ENCODE measurements at places on chromosomes 6 and 20. TPM values are rescaled to one million over a fixed set of nuclear protein-coding genes. Genes with fewer than 3 reads are reported as not detected.

The UST gene
- total RNA-seq = 1.6 TPM

The SCUBE3 gene
- total RNA-seq = not detected

- DNase-seq = no peak
Measured at GRCh38 chr6:40774932-40775331, 187.8 kb upstream of the LRFN2 start.

DNA sequence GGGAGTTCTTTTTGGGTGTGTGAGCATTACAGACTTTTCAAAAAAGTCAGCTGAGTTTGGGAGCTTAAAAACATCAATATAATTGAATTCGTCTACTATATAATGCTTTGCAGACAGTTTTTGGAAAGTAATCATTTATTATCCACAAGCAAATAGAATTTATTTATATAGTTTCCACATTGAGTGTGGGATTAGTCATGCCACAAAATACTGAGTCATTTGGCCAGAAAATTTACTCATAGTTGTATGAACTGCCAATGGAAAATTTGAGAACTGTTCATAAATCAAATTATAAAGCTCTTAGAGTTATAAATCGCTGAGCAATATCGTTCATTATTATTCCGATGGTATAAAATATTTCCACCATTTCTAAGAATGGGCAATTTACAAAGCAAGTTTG lies 5.0 kb downstream of the BEND6 start:
- no peak for DNase-seq

DNA sequence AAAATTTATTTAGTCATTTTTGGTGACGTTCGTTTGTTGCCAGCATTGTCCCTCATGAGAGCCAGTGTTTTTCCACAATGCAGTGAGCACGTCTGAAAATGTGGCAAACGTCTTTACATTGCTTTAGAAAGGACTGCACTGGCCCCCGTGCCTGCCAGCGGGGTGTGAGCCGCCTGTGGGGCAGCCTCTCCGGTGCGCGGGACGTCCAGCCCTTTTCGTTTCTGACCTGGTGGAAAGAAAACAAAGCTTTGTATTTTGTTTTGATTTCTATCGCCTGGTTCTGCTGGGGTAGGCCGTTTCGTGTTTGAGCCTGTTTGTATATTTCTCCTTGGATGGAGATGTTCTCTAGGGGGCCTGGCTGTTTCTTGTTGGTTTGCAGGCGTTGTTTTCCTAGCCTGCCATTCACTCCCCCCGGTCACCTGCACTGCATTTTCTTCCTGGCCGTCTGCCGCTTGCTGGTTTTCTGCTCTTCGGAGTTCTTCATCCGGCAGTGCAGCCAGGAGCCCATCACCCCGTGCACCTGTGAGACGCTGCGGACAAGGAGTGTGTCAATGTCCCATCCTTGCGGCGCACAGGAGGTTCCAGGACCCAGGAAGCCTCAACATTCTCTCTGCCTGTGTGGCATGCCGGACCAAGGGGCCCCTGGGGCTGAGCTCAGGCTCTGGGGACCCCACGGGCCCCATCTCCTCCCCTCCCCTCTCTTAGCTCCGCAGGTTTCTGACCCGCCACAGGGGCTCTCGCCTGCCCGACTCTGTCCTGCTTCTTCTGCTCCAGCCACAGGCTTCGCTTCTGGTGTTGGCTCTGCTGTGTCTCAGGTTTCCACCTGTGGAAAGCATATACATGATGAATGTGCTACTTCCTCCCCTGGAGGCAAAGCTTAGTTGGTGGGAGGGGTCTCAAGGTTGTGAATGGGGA lies 100.5 kb downstream of the CDH4 start:
- DNase-seq = no peak

- DNase-seq = peak; percentile 89
Measured at GRCh38 chr6:41767112-41767833, 12.4 kb downstream of the FRS3 start.

GRCh38 chr6:121504227-121504626 lies 68.8 kb downstream of the GJA1 start:
- no peak for DNase-seq

- DNase-seq = no peak
Measured at GRCh38 chr6:3943331-3943765, 94.2 kb downstream of the FAM50B start.

DNA sequence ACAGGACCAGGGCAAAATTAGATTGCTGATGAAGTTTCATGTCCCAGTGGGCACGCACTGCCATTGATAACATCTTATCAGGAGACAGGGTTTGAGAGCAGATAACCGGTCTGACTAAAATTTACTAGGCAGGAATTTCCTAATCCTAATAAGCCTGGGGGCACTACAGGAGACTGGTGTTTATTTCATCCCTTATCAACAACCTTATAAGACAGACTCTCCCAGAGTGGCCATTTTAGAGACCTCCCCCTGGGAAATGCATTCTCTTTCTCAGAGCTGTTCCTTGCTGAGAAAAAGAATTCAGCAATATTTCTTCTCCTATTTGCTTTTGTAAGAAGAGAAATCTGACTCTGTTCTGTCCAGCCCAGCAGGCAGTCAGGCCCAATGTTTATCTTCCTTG lies 423.4 kb upstream of the IMPG1 start:
- DNase-seq = no peak

DNA sequence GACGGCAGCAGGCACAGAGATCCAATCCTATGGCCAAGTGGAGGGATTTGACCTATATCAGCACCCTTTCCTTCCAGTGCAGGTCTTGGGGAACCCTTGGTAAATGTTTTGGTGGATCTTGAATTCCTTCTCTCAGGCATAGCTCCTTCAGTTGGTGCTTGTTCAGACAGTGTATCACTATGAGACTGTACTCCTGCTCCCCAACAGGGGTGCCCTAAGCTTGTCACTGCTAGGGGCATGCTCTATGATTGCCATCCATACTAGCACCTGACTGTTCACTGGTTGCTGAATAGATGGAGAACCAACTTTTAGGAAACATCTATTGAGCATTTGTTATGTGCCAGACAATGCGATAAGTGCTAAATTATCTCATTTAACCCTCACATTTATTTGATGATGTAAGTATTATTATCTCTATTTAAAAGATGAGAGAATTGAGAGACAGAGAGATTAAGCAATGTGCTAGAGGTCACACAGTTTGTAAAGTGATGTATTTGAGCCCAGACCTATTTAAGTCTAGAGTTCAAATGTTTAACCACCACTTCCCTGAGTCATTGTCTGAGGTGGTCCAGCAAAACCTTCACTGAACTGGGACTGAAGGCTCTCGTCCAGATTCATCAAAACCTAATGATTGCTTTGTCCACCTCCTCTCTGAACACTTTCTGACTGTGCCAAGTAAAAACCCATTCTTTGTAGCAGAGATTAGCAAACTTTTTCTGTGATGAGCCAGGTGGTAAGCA lies 34.3 kb downstream of the ADGRF1 start:
- no peak for DNase-seq

DNA sequence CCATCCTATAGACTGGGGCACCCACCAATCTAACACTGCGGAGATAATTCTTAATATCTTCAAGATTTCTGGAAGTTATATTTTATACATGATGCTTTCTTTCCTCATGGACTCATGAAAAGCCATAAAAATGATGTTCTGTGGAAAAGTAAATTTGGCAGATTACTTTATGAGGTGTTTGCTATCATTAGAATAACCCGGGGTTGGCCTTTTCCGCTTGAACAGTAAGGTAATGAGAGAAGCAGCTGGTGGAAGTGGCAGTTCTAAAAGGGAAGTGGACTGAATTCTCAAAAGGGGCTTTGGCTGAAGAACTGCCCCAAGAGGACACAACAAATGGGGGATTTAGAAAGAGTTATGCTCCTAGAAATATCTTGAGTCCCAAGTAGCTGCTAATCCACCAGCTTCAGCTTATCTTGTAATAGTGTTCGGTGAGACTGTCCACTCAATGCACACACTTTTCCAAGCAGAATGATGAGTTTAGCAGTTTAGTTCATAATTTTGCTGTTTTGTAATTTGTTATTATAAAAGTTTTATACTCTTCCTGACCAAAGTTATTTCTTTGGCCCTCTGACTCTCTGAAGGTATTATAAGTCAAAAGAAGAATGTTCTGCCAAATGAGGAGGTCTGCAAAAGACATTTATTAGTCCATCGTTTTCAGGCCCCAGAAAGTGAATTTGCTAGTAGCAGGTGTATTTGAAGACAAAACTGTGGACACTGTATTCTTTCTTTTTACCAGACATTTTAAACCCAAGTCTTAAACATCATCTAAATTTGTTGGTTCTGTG lies 2.9 kb downstream of the ISM1 start:
- DNase-seq = no peak

DNA sequence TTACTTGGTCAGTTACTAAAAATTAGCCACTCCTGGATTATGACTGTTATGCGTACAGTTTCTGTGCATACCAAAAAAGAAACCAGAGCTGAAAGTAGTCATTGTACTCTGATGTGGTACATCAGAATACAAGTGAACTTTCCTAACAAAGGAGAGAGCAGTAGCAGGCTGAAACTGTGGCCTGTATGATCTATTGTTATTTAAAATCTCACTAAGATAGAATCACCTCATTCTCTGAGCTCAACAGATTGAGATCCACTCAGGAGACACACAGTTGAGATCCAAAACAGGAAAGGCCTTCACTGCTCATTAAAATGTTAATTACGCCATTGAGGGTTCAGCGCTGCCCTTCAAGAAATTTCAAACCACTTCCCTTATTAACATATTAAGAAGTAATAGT lies 576.4 kb downstream of the LMBRD1 start:
- no peak for DNase-seq

- no peak for DNase-seq
Measured at GRCh38 chr6:12344961-12345693, 55.0 kb downstream of the EDN1 start.

- DNase-seq = no peak
Measured at GRCh38 chr6:14317387-14317970, 199.9 kb downstream of the CD83 start.

DNA sequence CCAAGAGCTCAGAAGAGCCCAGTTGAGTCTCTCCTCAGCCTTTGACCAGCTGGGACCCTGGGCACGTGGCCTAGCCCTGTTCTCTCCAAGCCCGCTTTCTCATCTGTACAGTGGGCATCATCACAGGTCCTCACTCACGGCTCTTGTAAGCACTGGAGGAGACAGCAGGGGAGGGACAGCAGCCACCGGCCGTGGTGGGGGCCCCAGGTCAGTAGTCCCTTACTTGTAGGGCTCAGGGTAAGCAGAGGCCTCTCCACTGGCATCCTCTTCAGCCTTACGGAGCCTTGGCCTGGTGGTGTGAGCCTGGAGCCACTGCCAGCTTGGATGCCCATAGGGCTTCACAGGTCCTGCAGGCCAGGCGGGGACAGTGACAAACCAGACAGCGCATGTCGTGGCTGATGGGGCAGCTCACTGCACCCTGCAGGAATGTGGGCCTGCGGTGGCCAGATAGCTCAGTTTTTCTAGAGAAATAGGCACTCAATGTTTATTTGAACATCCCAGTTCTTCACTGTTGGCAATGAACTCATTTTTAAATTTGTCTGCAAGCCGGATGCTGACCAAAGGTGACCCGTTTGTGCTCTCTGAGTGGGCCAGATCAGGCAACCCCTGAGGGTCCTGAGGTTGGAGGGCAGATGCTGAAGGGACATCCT lies 65.1 kb downstream of the ADNP start:
- no peak for DNase-seq

- DNase-seq = peak; percentile 61
Measured at GRCh38 chr6:35449287-35449881, 2.8 kb upstream of the FANCE start.

All from hematopoietic multipotent progenitor cell (in vitro differentiated cells).